ENCODE measurements at places on chromosomes 7 and 10. TPM values are rescaled to one million over a fixed set of nuclear protein-coding genes. Genes with fewer than 3 reads are reported as not detected.
A peak's percentile ranks its signal among the peaks of the same experiment; 100 is the strongest.

Gene WNT2
- not detected for total RNA-seq

Gene ALDH18A1
- total RNA-seq, result 89.3 TPM

GRCh38 chr10:106947643-106948042, 216.9 kb downstream of the SORCS1 start:
- DNase-seq, result no peak

GRCh38 chr7:80139236-80139635, 4.6 kb downstream of the GNAI1 start:
- no peak for DNase-seq

DNA sequence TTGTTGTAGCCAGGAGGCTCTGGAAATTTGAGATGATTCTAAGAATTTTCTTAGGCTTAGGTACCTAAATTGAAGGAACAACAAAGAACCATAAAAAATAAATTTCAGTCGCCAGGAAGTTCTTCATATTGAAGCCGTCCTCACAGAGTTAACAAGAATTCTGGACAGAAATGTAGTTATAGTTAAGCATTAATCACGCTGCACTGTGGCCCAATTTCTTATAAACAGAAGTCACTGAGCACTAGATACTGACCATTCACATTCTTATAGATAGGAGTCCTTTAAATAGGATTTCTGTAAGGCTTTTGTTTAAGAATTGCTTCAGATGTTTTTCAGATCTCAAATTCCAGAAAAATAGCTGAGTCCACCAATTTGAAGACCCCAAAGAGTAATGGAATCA, 256.2 kb upstream of the PITRM1 start:
- DNase-seq, result no peak

- no peak for DNase-seq
Measured at GRCh38 chr10:34341473-34341872, 473.6 kb downstream of the PARD3 start.

DNA sequence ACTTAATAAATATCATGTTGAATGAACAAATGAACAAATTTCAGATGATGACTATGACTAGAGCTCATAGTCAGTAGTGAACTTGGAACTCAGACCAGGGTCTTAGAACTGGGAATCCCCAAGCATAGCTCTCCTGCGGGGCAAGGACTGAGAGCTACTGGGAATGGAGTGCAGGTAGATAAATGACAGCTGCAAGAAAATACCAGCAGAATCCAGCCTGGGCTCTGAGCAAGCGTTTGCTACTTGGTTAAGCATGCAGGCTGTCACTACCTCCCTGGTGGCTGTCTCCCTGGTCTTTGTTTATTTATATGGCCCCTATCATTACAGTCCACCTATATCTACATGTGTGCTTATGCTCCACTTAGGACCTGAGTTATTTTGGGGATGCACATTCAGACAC, 208.4 kb downstream of the POU6F2 start:
- DNase-seq, result no peak

Gene PDE6C
- total RNA-seq, result not detected

Gene CUTC
- total RNA-seq, result 25.6 TPM

GRCh38 chr7:151694828-151695580, 175.3 kb upstream of the RHEB start:
- no peak for DNase-seq

GRCh38 chr10:31036209-31036608, 4.5 kb upstream of the ZNF438 start:
- DNase-seq, result peak; percentile 71

DNA sequence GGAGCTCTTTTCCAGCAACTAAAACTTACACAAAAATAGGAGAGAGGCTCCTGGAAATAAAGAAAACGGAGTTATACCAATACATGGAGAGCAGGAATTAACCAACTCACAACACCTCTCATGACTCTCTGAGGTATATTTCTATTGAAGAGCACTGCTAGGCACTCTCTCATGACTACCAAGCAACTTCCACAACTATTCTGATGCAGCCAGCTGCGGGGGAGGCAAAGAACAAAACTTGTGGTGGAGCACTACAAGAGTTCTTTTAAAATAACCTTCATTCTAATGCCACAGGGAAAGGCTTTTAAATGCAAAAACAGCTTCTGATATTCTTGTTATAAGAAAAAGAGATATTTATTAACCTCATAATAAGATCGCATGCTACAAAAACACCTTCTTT, 140.7 kb downstream of the SLC25A13 start:
- no peak for DNase-seq

All from HT1080 (cell line).